ENCODE measurements at places on chromosomes 12 and 14.

DNA sequence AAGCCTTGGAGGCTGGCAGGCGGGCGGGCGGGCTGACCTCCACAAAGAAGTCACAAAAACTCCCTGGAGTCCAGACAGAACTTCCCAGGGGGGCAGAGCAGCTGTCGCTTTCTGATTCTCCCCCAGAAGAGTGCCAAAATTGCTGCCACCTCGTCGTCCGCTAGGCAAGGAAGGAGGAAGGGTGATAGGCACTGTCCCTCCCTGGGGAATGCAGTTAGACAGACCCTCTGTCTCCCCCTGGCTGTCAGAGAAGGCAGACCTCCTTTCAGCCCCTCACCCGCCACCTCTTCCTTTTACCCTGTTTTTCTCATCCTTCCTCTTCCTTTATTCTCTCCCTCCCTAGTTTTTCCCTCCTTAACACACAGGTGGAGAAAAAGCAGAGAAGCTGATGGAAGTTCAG is 18.7 kb downstream of the GRIN2B start:
- no peak for DNase-seq

- no peak for DNase-seq
These were observed 106.1 kb upstream of the FLRT2 start for GRCh38 chr14:85423889-85424288.

DNA sequence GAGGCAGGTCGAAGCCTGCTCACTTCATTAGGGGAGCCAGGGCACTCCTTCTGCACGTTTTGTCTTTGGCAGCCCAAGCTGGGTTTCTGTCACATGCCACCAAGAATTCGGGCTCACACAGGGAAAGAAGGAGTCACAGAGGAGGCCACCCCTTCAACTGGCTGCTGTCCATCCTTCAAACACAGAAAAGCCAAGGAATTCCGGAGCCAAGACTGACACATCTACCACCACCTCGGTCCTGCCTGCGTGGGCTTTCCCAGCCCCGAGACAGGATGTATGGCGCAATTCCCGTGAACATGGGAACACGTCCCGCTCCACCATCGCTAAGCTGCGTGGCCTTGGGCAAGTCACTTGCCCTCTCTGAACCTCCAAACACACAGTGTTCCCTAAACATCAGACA is 70.4 kb downstream of the NCOR2 start:
- DNase-seq, result no peak

DNA sequence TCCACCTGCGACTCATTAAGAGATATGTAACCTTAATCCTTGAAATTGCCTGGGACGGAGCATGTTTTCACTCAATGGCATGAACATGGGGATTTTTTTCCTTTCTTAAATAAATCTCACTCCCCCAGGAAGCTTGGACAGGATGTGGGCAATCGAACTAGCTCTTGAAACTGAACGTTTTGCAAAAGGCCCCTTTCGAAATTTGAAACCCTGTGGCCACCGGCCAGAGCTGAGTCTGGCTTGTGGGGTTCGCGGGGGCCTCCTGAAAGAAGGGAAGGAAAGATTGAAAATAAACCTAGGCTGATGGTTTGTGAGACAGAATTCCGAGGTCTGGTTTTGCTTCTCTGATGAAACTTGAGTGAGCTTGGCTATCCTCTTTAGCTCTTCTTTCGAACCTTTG is 101.4 kb upstream of the RTL1 start:
- DNase-seq, result no peak

- DNase-seq, result no peak
These were observed 60.6 kb upstream of the HECTD1 start for GRCh38 chr14:31268216-31268615.

- DNase-seq, result no peak
These were observed 11.4 kb upstream of the SOS2 start for GRCh38 chr14:50242566-50243310.

DNA sequence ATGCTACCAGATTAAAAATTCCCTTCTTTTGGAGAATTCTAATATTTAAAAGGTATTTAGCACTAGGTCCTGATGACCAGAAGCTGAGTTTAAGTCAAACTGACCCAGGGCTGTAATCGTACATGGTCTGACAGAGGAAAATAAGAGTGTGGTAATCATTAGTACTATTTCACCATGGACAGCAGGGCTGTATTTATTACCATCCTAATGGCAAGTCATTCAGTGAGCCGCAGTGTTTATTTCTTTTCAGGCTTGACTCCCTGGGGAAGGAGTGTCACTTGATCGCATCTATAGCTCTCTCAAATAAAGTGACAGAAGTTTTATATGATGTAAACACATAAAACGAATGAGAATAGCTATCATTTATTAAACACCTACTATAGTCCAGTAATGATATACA is 261.8 kb downstream of the BTG1 start:
- DNase-seq, result no peak

DNA sequence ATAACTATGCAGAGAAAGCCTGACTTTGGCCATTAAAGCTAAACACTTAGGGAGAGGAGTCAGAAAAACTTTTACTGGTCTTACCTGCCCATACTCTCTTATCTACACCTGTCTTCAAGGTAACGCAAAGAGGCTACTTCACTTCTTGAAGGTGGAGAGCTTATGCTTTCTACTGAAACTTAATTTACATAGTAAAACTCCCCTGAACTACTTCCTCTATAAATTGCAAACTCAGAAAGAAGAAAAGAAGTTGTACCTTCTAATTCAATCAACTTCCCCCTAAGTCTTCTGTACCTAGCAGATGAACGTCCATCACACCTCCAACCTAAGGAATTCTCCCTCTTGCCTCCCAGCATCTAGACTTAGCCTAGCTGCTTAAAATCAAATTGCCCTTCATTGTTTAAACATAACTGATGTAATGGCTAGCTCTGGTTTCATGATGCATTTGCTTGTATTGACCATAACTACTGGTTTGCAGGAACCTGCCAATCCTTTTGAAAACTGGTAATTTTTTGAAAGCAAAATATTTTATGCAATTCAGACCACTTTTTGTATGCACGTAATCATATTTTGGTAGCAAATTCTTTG is 87.7 kb downstream of the STON2 start:
- DNase-seq, result no peak

- no peak for DNase-seq
These were observed 94.2 kb downstream of the EML1 start for GRCh38 chr14:99887407-99887806.

GRCh38 chr12:70648191-70648590 is 11.0 kb upstream of the PTPRB start:
- no peak for DNase-seq

GRCh38 chr14:57018065-57018464 is 207.8 kb upstream of the OTX2 start:
- no peak for DNase-seq

- DNase-seq, result no peak
These were observed 27.9 kb downstream of the CGRRF1 start for GRCh38 chr14:54537651-54538050.

- DNase-seq, result no peak
These were observed 11.9 kb downstream of the KCNH3 start for GRCh38 chr12:49550693-49551252.

GRCh38 chr14:79293482-79294177 is 917.7 kb downstream of the DIO2 start:
- no peak for DNase-seq

GRCh38 chr14:37595809-37596621 is 586 bp downstream of the TTC6 start:
- DNase-seq, result no peak

GRCh38 chr12:64107776-64108175 is 114.3 kb downstream of the KICS2 start:
- no peak for DNase-seq

DNA sequence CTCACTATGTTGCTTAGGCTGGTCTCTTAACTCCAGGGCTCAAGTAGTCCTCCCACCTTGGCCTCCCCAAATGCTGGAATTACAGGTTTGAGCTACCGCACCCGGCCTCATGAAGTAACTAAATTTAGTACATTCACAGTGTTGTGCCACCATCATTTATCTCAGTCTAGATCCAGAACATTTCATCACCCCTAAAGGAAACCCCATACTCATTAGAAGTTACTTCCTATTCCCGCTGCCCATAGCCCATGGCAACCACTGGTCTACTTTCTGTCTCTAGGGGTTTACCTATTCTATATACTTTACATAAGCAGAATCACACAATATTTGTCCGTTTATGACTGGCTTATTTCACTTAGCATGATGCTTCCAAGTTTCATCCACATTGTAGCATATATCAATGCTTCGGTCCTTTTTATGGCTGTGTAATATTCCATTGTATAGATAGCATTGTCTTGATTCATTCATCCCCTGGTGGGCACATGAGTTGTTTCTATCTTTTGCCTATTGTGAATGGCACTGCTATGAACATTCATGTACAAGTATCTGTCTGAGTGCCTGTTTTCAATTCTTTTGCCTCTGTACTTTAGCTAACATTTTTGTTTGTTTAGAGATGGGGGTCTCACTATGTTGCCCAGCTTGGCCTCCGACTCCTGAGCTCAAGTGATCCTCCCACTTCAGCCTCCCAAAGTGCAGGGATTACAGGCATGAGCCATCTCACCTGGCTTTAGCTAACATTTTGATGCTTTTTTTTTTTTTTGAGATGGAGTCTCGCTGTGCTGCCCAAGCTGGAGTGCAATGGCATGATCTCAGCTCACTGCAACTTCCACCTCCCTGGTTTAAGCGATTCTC is 10.2 kb upstream of the SH2B3 start:
- no peak for DNase-seq

- DNase-seq, result no peak
These were observed 90.2 kb upstream of the FERMT2 start for GRCh38 chr14:53041067-53041466.

- no peak for DNase-seq
These were observed 72.7 kb downstream of the ACTN1 start for GRCh38 chr14:68906439-68906838.

GRCh38 chr12:107684990-107685359 is 624 bp upstream of the PWP1 start:
- no peak for DNase-seq

GRCh38 chr12:131434208-131435125 is 276.4 kb upstream of the SFSWAP start:
- DNase-seq, result no peak

GRCh38 chr12:106425061-106425702 is 67.6 kb downstream of the POLR3B start:
- DNase-seq, result no peak

- no peak for DNase-seq
These were observed 554.6 kb upstream of the FLRT2 start for GRCh38 chr14:84975241-84975902.

DNA sequence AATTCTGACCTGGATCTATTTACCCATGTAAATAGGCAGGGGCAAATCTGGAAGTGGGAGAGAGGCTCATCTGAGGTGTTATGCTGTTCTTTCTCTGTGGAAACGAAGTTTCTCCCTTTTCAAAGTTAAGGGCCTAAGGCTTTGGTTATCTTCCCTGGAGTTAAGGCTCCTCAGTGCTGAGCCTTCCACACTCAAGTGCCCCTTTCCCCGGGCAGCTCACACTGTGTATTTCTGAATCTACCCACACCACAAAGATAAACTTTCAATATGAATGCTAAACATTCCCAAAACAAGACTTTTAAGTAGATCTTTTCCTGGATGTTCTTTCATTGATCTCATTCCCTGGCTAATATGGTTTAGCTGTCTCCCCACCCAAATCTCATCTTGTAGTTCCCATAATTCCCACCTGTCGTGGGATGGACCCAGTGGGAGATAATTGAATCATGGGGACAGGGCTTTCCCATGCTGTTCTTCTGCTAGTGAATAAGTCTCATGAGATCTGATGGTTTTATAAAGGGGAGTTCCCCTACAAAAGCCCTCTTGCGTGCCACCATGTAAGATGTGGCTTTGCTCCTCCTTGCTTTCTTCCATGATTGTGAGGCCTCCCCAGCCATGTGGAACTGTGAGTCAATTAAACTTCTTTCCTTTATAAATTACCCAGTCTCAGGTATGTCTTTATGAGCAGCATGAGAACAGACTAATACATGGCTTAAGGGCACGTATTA is 251.1 kb downstream of the NAV3 start:
- DNase-seq, result no peak

DNA sequence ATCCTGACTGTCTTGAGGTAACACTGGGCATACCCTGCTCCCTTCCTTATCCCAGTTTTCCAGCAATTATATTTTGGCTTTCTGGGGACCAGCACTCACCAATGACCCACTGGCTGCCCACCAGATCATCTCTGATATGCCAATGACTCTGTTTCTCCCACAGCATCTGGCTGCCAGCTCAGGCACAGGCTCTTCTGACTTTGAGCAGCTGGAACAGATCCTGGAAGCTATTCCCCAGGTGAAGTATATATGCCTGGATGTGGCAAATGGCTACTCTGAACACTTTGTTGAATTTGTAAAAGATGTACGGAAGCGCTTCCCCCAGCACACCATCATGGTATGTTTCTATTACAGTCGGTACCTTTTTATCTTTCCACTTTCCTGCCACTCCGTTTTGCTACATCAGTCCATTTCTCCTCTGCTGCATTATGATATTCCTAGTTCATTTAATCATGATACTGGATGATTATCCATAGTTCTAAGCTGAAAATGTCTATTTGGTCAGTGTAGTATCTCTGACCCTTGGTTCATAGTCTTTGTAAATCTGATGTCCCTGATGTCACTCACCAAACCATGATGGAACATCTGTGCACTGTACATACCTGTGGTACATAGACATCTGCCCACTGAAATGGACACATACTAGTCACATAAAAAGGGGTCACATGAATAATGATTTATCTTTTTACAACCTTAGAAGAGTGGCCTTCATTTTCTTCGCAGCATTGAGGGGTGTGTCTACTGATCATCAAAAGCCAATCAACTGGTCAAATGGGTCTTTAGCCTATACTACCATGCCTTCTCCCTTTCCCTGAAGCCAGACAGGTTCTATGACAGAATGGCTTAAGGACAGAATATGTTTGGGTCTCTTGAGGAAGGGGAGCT is 3.3 kb downstream of the GMPR2 start:
- DNase-seq, result no peak

- no peak for DNase-seq
These were observed 125.2 kb downstream of the ZNF664 start for GRCh38 chr12:124098101-124098757.

- no peak for DNase-seq
These were observed 232.6 kb downstream of the EFCAB11 start for GRCh38 chr14:89721956-89722355.

DNA sequence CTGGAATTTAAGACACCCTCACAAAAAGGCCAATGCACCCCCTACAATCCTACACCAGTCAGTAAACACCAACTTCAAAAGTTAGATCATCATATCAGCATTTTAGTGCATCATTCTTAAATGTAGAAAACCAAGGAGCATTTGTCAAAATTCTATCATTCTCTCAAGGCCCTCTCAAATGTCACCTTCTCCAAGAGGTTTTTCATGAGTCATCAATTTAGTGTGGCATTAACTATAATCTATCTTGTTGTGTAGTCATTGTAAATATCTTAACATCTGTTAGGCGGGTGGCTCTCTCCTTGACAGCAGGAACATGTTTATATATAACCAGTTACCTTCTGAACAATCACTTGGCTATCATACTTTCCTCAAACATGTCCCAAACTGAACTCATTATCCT is 62.1 kb upstream of the G2E3 start:
- no peak for DNase-seq

GRCh38 chr12:69834147-69834546 is 9.1 kb downstream of the MYRFL start:
- no peak for DNase-seq

DNA sequence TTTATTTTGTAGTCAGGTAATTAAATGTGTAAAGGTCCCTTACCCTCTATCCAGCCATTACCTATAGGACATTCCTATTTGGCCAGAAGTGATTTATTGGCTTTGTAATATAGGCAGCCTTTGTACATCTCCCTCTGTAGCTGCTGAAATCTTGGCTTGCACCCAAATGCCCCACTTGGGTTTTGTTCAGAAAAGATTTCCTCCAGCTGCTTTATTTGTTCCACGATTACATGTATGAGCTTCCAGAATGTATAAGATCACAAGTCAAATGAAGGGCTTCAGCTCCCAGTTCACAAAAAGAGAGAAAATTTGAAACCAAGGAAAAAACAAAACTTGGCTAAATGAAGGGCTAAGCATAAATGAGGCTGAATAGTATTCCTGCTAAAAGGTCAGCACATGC is 103.4 kb downstream of the EFCAB11 start:
- no peak for DNase-seq

Measured in stimulated activated CD8-positive, alpha-beta memory T cell treated with anti-CD3 and anti-CD28 coated beads, Interleukin-7, amount 100 ng/mL, for 1 hour (primary cell).